ENCODE measurements at places on chromosomes 1 and 21. TPM values are rescaled to one million over a fixed set of nuclear protein-coding genes. Genes with fewer than 3 reads are reported as not detected.

- DNase-seq = no peak
These were observed 26.2 kb downstream of the TP73 start for GRCh38 chr1:3678361-3679097.

- no peak for DNase-seq
These were observed 4.7 kb upstream of the SPRR3 start for GRCh38 chr1:152996633-152997400.

- no peak for DNase-seq
These were observed 13.3 kb upstream of the CD101 start for GRCh38 chr1:116988248-116988647.

DNA sequence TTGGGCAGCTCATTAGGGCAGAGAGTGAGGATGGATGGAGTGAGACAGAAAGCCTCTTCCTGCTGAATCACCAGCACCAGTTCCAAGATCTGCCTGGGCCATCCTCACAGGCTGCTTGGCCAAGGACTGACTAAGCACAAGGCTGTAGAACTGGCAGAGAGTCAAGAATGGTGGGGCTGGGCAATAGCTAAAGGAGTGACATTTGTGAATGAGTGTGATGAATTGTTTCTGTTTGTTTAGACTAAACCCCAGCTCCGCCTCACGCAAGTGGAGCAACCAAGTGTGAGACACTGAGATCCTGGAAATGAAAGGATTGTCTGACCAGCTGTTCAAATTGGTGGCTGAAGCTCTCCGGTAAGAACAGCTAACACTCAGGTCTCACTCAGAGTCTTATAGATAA is 38.6 kb downstream of the BRINP2 start:
- DNase-seq = peak; percentile 100

Gene TMPRSS15
- not detected for polyA plus RNA-seq

Gene PCP4L1
- polyA plus RNA-seq = not detected

Gene CD5L
- polyA plus RNA-seq = not detected

Data from IMR-90 (cell line).